Skeletal muscle cell (primary cell): ENCODE measurements at places on chromosomes 2 and 18.

GRCh38 chr2:162252153-162252552, 8.9 kb upstream of the FAP start:
- DNase-seq: no peak

GRCh38 chr2:100064592-100065428, 77.6 kb downstream of the AFF3 start:
- no peak for DNase-seq

DNA sequence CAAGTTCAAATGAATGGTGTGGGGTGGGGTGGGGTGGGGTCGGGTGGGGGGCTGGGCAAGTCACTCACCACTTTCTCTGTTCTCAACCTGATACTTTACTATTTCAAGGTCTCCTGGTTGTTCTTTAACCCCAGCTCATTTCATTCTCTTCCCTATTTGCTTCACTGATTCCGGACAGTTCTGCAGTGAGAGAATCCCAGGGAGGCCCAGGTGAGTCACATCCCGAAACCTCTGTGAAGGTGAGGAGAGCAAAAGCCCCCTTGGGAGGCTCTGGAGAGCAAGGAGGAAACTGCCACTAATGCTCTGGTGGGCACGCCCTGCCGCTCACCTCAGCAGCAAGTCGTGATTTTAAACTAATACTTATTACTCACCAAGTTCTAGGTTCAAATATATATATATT, 8.9 kb downstream of the EDAR start:
- no peak for DNase-seq

DNA sequence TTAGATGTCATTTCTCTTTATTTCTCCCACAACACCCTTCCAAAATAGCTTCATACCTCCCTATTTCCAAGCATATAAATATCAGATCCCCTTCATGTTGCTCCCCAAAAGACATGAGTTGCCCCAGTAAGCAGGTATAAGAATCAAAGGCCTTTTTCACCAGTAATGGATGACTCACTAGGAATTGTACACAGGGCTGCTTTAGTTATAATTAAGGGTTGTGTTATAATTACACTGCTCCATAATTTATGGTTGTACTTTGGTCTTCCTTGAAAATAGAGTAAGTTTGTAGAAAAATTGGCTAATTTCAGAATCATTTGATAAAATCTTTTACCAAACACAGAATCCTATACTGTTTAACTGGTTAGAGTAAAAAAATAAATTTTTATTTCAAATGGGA, 8.8 kb upstream of the AQP4 start:
- DNase-seq: no peak

GRCh38 chr2:58957188-58957840, 716.2 kb upstream of the FANCL start:
- DNase-seq: no peak

GRCh38 chr2:61011678-61012077, 5.8 kb upstream of the PEX13 start:
- no peak for DNase-seq

GRCh38 chr2:73935641-73936040, 9.0 kb downstream of the DGUOK start:
- no peak for DNase-seq

DNA sequence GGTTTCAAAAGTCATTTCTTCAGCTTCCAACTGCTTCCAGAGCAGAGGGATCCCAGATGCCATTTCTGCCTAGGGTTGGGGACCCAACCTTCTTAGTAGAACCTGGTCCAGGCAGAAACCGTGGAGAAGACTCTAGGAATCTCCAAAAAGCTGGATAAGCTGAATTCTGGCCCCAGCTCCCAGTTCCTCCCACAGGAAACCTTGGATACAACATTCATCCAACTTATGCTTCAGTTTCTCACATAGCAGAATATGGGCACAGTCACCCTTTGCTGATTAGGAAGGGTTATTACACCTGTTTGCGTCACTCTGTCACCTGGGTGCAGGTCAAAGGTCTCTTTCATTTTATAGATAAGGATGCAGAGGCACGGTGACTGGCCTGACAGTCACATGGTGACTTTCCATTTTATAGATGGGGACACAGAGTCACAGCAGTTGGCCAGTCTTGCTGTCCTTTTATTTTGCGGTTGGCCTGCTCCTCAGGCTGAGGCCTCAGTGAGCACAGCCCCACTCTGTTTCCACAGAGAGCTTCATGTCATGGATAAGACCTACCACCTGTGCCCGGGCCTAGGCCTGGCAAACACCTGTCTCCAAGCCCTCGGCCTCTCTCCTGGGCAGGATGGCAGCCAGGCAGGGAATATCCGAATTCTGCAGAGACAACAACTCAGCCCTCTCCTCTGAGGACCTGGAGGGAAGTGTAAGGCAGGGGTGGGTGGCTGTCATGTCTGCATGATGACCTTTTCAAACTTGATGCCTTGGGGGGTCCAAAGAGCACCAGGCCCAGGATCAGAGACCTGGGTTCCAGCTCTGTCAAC, 148.8 kb downstream of the SMAD7 start:
- DNase-seq: no peak

DNA sequence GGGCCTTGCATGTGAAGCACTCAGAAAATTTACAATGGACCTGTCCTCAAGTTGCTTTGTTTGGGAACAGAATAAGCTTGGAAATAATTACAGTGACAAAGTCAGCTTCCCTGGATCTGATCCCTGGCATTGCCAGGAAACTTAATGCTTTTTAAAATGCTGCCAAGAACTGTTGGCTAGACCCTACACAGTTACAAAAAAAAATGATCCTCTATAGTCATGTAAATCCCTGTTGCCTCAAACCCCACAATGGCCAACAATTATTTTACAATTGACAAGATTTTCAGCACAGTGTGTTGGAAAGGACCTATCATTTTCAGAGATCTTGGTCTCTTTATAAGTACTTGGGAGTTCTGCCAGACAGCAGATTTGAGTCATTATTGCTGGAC, 470.4 kb upstream of the ACVR2A start:
- DNase-seq: no peak

DNA sequence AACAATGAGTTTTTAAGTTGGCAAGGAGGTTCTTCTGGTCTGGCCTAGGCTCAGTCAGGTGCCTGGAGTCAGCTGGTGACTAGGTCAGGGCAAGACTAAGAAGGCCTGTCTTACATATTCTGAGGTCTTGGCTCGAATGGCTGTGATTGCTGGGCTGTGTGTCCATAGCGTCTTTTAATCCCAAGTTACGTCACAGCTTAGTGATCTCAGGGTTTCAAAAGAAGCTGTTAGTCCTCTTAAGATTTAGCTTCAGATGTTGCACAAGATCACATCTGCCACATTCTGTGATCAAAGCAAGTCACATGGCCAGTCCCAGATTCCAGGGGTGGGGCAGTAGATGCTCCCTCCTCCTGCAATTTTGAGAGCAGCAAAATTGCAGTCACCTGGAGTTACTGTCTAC, 61.3 kb downstream of the PKP4 start:
- DNase-seq: no peak

DNA sequence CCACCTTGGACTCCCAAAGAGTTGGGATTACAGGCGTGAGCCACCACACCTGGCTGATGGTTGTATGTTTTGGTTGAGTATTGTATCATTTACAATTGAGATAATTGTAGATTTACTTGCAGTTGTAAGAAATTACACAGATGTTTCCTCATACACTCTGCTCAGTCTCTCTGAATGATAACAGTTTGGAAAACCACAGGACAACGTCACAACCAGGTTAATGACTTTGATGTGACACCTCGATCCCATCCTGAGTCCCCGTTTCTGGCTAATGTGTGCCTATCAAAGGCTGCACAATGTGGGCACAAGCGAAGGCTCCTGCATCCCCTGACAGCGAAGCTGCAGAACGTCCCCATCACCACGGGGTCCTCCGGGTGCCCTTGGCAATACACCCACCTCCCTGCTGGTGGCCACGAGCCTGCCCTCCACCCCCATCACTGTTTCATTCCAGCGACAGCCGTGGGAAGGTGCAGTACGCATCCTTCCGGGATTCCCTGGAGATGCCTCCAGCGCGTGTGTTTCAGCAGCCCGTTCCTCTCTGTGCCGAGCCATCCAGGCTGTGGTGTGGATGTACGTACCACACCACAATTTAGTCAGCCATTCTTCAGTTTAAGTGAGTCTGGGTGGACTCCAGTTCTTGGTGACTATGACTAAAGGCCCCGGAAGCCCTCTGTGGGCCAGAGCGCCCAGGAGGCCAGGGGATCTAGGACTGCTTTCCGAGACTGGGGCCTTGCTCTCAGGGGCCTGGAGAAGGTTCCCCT, 4.3 kb upstream of the PDCD1 start:
- no peak for DNase-seq

DNA sequence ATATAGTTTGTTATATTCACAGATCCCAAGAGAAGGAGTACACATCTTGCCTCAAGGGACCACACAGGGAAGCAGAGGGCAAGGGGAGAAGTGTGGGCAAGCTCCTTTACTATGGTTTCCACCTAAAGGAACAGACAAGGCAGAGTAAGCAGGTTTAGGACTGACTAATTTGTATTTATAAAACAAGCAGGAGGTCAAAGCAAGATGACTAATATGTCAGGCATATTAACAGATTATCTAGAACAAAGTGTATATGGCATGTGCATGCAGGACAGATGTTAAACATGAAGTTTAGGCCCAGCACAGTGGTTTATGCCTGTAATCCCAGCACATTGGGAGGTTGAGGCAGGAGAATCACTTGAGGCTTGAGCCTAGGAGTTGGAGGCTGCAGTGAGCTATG, 3.7 kb upstream of the LRP2 start:
- no peak for DNase-seq

DNA sequence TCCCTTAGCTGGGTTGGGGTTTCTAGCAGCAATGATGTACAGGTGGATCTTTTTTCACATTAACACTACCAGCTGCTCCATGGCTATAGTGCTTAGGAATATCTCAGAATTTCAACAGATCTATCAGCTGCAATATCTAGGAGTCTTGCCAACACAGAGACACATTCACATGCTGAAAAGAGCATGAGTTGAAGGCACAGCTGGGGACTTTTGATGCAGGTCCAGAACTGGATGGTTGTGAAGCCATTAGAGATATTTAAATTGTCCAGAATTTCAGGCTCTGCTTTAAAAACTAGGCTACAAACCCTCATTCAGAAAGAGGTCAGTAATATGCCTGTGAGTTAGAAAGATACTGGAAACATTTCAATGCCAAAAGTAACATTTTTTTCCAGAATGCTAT, 122.2 kb upstream of the CCDC195 start:
- peak; percentile 75 for DNase-seq

GRCh38 chr18:12597760-12598159, 60.1 kb downstream of the SPIRE1 start:
- peak; percentile 71 for DNase-seq

DNA sequence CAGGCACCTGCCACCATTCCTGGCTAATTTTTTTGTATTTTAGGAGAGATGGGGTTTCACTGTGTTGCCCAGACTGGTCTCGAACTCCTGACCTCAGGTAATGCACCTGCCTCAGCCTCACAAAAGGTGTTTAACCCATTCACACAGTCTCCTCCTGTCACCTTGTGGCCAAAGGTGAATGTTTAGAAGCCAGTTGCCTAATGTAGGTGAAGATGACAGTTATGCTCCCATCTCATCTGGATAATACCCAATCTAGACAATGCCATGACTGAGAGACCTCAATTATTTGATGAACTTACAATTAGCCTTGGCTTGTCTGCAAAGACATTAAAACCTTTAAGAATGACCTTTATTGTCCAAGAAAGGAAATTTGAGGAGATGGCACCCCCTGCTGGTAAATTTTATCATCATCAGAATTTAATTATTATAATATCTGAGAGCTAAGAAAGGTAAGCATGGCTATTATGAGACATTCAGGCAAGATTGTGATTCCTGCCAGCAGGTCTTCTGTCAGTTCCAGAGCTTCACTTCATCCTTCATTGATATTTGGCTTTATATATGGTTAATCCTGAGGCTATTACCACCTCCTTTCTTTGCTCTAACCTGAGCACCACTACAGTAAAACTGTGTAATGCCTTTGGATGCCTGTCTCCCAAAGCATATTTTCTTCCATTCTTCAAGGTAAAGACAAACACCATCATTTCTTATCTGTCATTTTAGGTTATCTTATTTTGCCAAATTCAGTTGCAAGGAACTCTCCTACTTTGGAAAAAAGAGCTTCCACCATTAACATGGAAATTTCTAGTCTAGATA, 117.6 kb downstream of the FAM124B start:
- DNase-seq: no peak

DNA sequence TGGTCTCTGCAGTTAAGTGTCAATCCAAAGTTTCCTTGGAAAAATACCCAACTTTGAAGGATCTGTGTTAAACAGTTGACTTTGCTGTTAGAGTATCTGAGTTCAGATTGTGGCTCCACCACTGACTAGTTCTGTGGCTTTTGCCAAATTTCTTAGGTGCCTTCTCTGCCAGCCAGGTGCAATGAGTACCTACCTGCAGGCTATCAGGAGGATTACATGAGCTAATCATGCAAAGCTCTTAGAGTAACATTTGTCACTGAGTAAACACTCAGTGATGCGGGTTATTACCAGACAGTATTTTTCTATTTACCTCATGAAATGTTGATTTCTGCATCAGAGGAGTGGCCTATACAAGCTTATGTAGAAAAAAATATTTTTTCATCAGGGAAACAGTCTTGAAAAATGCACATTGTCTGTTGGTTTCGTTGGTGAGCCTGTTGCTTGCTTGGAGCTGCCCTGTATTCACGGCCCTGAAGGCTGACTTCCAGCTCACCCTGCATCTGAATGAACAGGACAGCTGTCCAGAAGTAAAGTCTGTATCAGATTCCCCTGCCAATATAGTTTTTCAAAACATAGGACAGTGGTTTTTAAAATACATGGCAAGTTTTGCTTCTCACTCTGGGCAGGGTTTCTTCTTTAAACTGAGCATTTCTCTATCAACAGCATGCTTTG, 235.1 kb downstream of the CDCA7 start:
- DNase-seq: no peak

- no peak for DNase-seq
Measured at GRCh38 chr18:72378016-72378415, 166.1 kb downstream of the CBLN2 start.
